H1 (cell line): ENCODE measurements at places on chromosomes 2 and 18.

- no peak for DNase-seq
Measured at GRCh38 chr18:67265464-67266245, 250.9 kb downstream of the DSEL start.

- DNase-seq: no peak
Measured at GRCh38 chr2:130185896-130186295, 3.8 kb downstream of the MZT2B start.

DNA sequence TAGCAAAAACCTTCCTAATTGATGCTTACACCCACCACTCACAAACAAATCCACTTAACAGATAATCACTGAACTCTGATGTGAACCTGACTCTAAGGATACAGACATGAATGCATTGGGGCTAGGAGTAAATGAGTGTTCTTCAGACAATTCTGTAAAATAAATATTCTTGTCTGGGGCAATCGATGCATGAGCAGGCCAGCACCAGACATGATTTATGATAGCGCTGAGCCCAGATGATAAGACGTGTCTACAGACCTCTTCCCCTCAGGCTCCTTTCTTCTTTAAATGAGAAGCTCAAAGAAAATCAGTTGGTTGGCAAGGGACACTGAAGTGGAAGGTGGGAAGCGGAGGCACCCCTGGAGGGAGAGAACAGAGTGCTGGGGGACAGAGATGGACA, 27.3 kb upstream of the BIN1 start:
- DNase-seq: no peak

- DNase-seq: no peak
Measured at GRCh38 chr2:9771481-9772017, 71.7 kb upstream of the TAF1B start.

DNA sequence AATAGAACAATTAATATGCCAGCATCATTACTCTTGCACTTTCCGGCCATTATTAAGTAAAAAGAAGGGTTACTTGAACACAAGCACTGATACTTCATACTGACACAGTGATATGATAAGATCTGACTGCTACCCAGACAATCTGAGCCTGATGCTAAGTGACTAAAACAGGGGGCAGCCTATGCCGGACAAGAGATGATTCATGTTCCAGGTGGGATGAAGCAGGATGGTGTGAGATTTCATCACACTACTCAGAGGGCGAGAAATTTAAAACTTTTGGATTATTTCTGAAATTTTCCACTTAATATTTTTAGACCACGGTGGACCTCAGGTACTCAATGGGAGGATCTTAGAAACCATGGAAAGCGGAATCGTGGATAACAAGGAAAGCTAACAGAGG, 61.7 kb downstream of the LIPG start:
- no peak for DNase-seq

DNA sequence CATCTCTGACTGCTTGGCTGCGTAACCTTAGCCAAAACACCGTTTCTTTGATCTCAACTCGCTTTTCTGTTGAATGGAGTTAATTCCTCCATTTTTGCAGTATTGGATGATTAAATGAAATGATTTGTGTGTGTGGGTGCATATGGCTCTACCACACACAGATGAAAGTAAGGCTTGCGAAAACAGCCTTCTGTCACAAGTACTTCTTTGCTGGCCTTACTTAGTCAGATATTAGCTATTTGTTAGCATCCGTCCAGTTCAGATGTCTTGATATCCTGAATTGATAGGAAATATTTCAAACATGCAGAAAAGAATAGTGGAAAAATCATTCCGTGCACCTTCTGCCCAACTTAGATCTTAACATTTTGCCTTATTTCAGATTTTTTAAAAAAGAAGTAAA, 21.8 kb downstream of the NCOA1 start:
- DNase-seq: no peak

DNA sequence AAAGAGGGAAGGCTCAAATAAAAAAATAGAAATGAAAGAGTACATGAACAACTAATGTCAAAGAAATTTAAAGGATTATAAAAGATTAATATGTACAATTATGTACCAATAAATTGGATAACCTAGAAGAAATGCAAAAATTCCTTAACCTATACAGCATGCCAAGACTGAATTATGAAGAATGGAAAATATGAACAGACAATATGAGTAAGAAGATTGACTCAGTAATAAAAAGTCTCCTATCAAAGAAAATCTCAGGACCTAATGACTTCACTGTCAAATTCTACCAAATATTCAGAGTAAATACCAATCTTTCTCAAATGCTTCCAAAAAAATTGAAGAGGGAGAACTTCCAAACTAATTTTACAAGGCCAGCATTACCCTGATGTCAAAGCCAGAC, 120.2 kb upstream of the SPOPL start:
- DNase-seq: no peak

GRCh38 chr18:58344080-58344670, 284.7 kb downstream of the ALPK2 start:
- no peak for DNase-seq

- DNase-seq: no peak
Measured at GRCh38 chr2:220533485-220533884, 906.1 kb downstream of the SLC4A3 start.

DNA sequence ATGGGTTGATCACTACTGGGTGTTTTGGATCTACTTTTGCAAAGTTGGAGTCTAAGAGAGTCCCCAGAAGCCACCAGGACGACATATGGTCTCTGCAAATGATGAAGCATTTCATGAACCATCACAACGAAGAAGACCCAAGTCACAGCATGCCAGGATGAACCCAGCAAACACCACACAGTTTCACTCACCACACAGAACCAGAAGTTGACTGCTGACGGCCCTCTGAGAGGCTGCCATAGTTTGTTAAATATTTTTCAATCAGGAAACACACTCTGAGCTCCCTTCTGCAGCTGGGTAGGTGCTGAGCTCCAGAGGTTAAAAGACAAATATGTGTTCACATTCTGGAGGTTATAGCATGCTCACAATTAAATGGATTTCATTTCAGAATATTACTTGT, 271.4 kb downstream of the DCDC2C start:
- no peak for DNase-seq

DNA sequence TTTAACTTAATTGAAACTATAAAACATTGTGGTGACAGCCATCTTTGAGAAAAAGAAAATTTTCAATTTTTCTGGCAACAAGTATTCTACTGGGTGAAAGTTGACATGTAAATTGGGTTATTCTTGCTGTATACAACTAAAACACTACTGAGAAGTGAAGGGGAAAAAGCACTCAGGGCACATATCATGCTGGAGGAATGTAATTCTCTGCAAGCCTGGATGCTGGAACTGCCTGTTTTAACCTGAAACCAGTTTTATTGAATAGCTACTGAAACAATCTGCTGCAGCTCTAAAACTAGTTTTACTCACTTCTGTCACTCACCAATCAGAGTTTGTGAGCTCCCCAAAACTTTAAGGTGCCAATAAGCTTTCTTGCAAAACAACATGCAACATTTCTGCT, 1136.0 kb downstream of the LRP1B start:
- no peak for DNase-seq

- no peak for DNase-seq
Measured at GRCh38 chr2:72347081-72347480, 199.4 kb upstream of the CYP26B1 start.

DNA sequence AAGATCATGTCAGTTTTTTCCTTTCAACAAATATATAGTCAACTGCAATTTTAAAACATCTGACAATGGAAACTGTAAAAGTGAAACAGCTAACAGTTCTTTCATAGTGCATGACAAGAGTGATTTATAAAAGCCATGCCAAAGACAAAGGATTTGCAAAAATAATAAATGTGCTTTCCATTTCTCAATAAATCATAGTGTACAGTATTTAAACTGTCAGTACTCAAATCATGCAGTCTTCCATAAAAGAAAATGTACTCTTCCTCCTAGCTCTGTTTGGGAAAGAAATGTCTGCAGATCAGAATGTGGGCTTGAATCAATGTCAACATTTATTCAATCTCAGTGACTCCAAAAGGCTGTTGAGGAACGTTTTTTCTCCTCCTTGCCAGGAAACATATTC, 131.7 kb upstream of the PDE1A start:
- DNase-seq: no peak

DNA sequence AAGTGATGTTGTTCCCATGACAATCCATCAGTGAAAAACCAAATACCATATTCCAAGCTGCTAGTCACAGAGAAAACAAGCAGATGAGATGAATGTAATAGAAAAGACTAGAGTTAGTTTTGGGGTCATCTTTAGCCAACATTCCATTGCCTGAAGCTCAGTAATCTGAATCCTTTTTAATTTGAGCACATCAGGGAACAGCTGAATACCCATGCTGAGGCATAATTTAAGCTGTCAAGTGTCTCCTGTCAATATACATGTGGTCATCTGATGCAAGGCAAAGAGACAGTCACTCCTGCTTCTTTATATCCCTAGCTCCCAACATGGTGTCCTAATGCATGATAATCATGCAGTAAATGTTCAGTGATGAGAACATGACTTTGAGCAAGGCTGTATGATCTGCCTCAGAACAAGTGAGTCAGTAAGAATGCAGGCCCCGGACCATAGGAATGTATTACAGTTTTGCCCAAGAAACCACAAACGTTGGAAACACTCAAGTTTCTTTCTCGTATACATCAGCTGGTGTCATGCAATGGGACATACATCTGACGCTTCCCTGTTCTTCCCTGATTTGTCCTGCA, 48.0 kb downstream of the CDK15 start:
- no peak for DNase-seq

- DNase-seq: no peak
Measured at GRCh38 chr2:150924878-150925277, 336.8 kb downstream of the RBM43 start.

- DNase-seq: no peak
Measured at GRCh38 chr2:235811446-235812184, 317.8 kb downstream of the AGAP1 start.

GRCh38 chr2:241140445-241140840, 8.8 kb downstream of the PASK start:
- no peak for DNase-seq

DNA sequence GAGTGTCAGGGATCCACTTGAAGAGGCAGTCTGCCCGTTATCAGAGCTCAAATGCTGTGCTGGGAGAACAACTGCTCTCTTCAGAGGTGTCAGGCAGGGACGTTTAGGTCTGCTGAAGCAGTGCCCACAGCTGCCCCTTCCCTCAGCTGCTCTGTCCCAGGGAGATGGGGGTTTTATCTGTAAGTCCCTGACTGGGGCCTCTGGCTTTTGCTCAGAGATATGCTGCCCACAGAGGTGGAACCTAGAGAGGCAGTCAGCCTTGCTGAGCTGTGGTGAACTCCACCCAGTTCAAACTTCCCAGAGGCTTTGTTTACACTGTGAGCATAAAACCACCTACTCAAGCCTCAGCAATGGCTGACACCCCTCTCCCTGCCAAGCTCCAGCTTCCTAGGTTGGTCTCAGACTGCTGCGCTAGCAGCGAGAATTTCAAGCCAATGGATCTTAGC, 38.1 kb downstream of the PLEK start:
- no peak for DNase-seq

DNA sequence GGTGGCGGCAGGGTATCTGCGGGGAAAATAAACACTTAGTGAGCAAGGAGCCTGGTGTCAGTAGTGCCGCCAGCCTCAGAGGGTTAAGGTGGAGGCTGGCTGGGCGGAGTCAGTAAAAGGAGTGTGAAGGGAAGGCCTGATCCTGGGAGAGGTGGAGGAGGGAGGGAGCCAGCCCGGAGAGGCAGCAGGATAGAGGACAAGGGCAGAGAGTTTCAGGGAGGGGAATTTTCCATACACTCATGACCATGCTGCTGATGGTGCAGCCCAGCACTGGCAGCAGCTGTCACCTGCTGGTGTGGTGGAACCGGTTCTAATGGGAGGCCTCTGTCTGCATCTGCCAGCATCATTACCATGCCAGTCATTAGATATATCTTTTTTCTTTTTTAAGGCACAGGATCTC, 2.0 kb upstream of the TEX44 start:
- no peak for DNase-seq

GRCh38 chr2:238523158-238524110, 96.7 kb downstream of the ASB1 start:
- peak; percentile 64 for DNase-seq

DNA sequence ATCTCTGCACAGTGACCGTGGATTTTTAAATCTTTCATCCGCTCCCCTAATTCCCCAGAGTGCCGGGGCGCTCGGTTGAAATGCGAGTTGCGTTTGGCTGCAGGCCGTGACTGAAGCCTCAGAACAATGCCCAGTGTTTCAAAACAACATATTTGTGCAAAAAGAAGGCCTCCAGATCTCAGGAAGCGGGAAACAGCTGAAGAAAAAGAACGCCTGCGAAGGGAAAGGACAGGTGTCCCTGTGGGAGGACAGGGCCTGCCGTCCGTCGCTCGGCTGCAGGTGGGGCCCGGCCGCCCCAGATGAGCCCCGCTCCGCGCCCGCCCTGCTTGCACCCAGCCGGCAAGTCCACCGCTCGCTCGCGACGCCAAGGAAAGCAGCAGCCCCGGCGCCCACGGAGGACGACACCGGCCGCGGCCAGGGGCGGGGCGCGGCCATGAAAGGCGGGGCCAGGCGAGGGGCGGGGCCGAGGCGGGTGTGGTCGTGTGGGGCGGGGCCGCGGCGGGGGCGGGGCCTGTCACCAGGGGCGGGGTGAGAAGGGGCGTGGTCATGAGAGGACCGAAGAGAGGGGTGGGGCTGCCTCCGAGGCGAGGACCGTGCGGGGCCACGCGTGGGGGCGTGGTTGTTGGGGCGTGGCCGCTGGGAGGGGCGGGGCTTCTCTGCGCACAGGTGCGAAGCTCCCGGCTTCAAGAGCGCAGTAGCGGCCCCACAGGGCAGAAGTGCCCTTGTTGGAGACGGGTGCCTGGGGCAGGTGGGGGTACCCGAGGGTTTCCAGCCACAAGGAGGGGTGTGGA, 17.6 kb upstream of the BOK start:
- DNase-seq: peak; percentile 81

GRCh38 chr18:410047-410455, 90.5 kb downstream of the COLEC12 start:
- DNase-seq: no peak

DNA sequence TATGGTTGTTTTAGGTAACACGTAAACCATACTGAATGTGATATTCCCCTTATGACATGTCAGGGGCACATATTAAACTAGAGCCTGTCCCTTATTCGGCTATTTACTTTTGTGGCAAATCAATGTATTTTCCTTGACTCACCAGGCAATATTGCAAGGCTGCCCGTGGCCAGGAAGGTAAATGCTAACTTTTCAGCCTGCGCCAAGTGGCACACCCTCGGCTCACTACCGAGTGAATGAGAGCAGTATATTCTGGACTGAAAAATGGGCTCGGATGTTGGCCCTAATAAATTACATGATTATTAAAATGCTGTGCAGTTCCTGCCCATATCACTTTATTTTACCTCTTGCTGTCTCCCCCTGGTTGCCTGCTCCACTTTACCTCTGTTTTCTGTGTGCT, 46.7 kb downstream of the POU3F3 start:
- DNase-seq: peak; percentile 16

DNA sequence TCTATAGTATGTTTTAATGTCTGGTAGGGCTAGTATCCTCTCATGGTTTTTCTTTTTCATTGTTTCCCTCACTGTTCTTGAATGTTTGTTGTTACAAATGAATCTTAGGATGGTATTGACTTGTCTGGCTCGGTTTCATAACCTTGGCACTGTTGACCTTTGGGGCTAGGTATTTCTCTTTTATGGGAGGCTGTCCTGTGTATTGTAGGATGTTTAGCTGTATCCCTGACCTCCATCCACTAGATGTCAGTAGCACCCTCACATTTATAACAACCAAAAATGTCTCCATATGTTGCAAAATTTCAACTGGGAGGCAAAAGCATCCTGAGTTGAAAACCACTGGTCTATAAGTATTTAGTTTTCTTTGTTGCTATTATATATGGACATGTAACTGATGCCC, 7.0 kb upstream of the AOX1 start:
- DNase-seq: no peak
